ENCODE measurements at places on chromosomes 16 and 17.

GRCh38 chr16:71230122-71230845 lies at the start of gene HYDIN:
Gene HYDIN (minus strand): TSS chr16:71230722. CDS start chr16:71186895, 43,827 bp downstream.
- DNase-seq: no peak

DNA sequence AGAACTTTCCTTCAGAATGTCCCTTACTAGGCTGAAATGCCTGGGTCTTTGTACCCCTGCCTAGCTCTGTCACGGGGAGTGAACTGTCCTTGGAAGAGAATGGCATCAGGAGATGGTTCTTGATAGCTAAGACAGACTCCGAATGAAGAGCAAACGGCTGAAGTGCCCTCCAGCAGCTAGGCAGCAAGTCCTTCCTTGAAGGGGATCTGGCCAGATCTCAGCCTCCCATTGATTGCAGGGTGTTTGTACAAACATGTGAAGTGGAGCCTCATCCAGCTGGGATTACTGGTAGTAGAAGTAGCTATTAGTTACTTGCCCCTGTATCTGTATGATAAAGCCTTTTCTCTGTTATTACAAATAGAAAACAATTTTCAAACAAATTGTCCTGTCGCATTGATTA lies 30.9 kb downstream of the LRRC36 start:
- no peak for DNase-seq

GRCh38 chr17:37726248-37726647 lies 18.6 kb downstream of the HNF1B start:
- DNase-seq: no peak

GRCh38 chr16:15865742-15866141 lies 8.9 kb upstream of the MYH11 start:
- no peak for DNase-seq

- DNase-seq: peak; percentile 85
Measured at GRCh38 chr17:77429969-77430752, 289.4 kb downstream of the SEC14L1 start.

DNA sequence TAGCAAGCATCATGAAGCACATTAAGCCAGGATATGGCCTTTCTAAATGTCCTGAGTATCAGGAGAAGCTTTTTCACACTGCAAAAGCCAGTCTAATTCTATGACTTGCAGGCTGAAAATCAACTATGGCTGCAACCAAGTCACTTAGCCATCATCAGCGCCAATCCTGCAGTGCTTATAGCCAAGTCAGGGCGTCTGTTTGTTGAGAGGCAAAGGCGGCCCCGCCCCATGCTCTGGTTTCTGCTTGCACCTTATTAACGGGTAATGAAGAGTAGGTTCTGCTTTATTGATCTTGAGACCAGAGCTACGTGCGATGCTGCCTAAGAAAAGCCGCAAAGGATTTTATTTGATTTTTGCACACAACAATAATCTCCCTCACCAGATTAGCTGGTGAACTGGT lies 88.4 kb downstream of the CDH13 start:
- no peak for DNase-seq

- DNase-seq: no peak
Measured at GRCh38 chr16:74503412-74503811, 82.1 kb upstream of the CLEC18B start.

DNA sequence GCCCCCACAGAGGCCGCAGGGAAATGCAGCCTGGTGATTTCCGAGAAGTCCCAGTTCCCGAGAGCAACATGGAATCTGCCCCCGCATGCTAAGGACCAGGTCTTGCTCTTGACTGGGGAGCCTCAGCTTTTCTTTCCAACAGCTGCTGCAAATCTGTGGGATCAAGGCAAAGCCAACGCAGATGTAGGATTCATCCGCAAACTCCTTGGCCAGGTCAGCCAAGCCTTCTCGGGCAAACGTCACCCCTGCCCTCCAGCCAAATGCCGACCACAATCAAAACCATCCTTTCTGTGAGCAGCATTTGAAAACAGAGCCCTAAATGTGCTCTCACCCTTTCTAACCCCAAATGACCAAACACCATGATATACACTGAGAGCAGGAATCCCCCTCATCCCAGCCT lies 54.0 kb downstream of the MRM3 start:
- DNase-seq: no peak

- no peak for DNase-seq
Measured at GRCh38 chr17:57035971-57036481, 49.0 kb upstream of the AKAP1 start.

- peak; percentile 77 for DNase-seq
Measured at GRCh38 chr17:44503147-44504029, at the start of gene GPATCH8. Gene GPATCH8 (minus strand): TSS chr17:44503406. CDS start chr17:44503370, 36 bp downstream.

DNA sequence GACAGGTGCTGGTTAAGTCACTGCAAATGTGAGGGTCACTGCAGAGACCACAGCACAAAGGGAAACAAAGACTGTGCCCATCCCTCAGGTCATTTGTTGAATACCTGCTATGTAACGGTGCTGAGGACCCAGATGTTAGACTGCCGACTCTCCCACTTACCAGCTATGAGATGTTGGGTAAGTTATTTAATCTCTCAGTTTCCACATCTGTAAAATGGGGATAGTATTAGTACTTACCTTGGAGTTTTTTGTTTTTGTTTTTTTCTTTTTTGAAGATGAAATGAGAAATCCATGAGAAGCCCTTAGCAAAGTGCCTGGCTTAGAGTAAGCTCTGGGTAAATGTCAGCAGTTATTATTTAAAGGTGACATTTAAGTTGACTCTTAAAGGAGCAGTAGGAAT lies 50.5 kb upstream of the PMFBP1 start:
- no peak for DNase-seq

DNA sequence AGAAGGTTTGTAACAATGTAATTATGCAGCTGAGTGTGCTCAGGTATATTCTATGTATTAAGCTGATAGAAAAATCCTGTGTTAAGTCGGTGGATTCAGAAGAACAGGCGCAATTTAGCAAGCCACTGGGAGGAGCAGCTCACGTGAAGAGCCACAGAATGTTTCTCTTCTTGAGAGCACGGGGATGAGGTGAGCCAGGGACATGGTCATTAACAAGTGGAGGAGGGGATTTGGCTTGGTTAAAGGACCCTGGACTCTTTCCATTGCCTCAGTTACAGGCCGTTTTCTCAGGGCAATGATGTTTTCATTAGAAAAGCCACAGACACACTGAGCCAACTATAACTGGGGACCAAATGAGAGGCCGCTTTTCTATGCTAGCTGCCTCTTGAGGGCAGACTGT lies 178.7 kb downstream of the SNX29 start:
- no peak for DNase-seq

DNA sequence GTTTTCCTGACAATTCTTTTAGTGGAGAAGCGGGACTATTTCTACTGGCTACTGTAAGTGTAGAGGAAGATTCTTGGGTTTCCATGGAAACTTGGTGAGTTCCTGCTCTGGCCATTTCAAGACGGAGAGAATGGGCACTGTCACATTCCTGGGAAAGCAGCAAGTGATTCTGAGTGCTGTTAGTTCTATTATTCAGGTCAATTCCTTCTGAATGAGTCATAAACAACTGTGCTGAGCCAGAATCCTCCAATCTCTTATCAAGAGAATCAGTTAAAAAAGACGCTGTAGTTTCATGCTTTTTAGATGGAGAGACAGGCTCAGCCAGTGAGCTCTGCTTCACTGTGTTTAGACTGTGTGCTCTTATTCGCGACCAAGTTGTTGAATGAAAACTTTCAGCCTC lies 19.6 kb downstream of the AKAP10 start:
- DNase-seq: no peak

GRCh38 chr16:23955088-23955487 lies 119.3 kb downstream of the PRKCB start:
- DNase-seq: no peak

- no peak for DNase-seq
Measured at GRCh38 chr16:87414251-87414680, 22.1 kb downstream of the MAP1LC3B start.

- no peak for DNase-seq
Measured at GRCh38 chr16:86466696-86467406, 43.5 kb upstream of the FOXF1 start.

DNA sequence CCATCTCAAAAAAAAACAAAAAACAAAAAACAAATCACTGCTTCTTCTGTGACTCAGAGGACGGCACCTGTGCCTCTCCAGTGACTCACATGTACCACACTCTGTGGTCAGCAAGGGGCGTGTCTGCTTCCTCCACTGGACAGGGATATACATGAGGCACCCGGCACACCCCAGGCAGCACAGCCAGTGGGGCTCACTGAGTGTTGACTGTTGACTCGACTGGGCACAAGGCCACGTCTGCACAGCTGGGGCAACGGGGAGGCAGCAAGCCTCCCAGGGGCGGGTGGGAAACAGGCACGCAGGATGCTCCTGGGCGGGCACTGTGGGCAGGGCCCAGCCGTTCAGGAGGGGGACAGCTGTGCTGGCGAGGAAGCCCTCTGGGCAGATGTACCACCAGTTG lies 64.1 kb downstream of the TIMM22 start:
- no peak for DNase-seq

DNA sequence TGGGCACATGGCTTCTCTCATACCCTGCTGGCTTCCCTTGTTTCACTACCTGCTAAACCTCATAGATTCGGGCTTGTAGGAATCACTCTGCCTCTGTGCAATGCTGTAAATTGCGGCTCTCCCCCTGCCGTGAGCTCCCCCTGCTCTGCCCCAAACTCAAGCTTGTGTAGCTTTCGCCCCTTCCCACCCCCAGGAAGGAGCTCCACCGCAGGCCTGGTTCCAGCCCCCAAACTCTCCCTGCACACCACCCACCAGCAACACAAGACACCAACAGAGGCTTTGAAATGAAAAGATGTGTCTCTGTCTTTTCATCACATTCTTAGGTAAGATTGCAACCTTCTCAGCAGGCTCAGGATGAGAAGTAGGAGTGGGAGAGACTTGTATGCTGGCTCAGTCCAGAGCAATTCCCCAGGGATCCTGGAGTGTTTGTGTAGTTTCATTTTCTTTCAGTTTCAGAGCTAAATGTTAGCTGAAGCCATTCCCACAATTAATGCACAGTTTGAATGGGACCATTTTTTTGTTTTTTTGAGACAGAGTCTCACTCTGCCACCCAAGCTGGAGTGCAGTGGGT lies 14.2 kb downstream of the CX3CL1 start:
- DNase-seq: no peak

DNA sequence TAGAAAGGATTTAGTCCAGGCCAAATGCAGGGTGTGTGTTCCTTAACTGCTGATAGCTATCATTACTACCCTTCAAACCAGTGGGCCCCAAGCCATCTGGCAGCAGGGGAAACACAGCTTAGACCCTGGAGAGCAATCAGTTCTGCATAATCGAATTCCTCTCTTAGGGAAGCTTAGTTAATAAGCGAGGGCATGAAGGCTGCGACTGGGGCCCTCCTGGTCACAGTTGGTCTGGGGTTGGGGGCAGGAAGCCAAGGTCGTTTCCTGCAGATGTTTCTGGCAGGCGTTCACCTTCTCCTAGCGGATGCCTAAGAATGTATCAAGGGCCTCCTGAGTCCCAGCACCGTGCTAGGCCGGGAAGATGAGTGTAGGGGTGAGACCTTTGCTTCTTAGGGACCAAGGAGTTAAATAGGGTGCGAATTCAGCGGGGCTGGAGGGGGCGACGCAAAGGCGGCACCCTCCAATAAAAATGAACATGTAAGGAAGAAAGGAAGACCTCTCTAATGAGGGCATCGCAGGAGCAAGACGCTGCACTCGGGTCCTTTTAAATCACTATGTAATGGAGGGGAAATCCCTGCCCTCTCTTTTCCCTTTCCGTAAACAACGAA lies 16.5 kb upstream of the EEF2K start:
- DNase-seq: no peak

DNA sequence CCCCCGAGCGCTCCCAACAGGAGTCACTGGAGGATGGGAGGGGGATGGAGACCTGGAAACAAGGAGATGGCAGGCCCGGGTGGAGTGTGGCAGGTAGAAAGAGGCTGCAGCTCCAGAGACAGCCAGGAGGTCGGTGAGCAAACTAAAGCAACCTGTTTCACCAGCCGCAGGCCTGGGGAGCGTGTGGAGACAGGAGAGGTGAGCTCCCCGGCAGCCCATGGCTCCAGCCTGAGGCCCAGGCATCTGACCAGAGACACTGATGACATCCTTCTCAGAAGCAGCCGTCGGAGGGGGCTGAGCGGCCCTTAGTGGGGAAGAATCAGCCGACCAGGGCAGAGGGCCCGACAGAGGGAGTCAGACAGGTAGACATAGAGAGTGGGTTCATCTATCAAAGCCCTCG lies 165.1 kb downstream of the ZNF423 start:
- no peak for DNase-seq
